ENCODE measurements at places on chromosomes 11 and 22.
A peak's percentile ranks its signal among the peaks of the same experiment; 100 is the strongest.

DNA sequence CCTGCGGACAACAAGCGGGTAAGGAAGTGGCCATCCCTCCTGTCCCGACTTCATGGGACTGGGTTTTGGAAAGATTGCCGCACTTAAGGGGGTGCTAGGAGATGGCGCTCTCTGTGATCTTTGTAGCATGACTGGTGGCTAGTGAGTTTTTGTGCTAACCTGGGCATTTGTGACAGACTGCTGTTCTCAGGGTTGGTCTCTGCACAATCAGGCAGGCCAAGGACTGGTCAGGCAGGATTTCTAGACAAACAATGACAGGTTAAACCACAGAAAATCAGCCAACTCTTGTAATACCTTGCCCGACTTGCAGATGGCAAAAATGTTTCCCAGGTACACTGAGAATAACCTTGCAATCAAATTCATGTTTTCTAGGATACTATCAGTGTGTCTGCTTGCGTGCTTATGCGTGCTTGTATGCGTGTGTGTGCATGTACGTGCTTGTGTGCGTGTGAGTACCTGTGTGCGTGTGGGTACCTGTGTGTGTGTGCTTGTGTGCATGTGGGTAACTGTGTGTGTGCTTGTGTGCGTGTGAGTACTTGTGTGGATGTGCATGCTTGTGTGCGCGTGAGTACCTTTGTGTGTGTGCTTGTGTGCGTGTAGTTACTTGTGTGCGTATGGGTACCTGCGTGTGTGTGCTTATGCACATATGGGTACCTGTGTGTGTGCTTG, 25.6 kb upstream of the SORL1-AS1 start:
- DNase-seq, result no peak

- no peak for DNase-seq
These were observed 38.0 kb upstream of the AMOTL1 start for GRCh38 chr11:94730153-94730552.

DNA sequence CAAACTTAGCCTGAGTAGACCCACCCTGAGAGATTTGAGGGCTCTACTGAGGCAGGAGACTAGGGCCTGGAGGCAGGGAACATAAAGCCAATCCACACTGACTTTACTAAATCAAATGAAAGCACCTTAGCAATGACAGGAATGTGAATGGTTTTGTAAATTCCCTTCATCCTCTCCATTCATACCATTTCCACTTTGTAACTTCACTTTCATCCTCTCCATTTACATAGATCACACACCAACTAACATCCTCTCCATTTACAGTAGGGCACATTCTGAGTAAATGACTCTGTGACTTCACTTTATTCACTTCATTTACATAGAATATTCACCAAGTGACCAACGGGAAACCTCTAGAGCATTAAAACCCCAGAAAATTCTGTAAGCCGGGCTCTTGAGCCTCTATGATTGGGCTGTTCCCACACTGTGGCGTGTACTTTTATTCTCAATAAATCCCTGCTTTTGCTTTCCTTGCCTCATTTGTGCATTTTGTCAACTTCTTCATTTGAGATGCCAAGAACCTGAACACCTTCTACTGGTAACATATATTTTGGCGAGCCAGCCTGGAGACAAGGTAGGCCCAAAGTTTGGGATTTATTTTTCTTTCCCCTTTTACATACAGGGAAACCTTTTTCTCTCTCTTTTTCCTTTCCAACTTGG, 82.9 kb downstream of the PIWIL4 start:
- no peak for DNase-seq

- no peak for DNase-seq
These were observed 54.6 kb downstream of the GRIK4 start for GRCh38 chr11:120566176-120566575.

DNA sequence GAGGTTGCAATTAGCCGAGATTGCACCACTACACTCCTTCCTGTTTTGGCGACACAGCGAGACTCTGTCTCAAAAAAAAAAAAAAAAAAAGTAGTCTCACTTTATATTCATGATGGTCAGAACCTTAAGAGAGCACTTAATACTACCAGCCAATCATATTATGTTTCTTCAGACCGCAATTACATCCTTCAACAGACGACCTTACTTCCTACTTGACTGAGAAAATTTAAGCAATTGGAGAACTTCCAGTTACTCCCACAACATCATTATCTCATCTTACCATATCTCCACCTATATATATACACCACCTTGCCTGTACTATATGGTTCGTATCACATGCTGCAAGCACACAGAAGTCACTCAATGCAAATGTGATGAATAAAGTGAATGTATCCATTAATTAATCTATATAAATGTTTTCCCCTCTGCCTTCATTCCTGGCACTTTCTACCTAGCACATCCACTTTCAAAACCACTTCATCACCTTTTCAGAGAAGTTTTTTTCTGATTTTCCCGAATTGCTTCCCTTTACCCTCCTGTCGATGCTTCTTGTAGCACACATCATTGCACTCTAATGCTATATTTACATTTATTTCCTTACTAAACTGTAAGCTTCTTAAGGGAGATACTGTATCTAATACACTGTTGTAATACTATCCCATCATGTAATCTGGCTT, 13.8 kb downstream of the ATP5MG start:
- DNase-seq, result peak; percentile 94

GRCh38 chr22:48153726-48154125, 1391.3 kb downstream of the TBC1D22A start:
- no peak for DNase-seq

DNA sequence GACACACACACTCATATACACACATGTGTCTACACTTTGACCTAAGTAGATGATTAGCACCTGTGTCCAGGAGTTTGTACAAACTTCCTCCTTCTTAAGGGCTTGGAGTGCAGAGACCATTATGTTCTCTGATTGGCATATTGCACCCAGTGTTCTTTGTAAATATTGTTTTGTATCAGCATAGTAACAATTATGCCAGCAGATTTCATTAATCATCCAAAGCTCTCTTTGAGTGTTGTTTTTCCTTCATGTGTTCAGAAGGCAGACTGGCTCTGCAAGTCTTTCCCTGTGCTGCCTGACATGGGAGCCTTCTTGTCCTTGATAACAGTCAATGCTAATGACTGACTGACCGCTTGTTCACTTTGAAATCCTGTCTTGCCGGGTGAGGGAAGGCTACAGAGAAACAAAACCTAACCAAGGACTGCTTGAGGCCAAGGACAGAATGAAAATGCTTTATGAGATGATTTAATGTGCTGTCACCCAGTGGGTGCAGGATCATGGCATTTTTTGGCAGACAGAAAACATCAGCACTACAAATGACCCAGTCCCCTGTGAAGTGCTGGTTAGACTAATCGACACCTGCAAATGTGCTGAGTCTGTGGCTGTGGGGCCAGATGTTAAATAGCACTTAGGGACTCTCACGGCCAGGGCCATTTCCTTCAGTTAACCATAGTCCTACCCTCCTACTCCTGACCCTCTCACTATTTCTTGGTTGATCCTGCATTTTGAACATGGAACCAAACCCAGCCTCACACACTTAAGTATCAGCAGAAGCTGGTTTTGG, 6.6 kb upstream of the BARX2 start:
- DNase-seq, result no peak

- no peak for DNase-seq
These were observed 30.8 kb upstream of the MOB2 start for GRCh38 chr11:1517117-1518005.

DNA sequence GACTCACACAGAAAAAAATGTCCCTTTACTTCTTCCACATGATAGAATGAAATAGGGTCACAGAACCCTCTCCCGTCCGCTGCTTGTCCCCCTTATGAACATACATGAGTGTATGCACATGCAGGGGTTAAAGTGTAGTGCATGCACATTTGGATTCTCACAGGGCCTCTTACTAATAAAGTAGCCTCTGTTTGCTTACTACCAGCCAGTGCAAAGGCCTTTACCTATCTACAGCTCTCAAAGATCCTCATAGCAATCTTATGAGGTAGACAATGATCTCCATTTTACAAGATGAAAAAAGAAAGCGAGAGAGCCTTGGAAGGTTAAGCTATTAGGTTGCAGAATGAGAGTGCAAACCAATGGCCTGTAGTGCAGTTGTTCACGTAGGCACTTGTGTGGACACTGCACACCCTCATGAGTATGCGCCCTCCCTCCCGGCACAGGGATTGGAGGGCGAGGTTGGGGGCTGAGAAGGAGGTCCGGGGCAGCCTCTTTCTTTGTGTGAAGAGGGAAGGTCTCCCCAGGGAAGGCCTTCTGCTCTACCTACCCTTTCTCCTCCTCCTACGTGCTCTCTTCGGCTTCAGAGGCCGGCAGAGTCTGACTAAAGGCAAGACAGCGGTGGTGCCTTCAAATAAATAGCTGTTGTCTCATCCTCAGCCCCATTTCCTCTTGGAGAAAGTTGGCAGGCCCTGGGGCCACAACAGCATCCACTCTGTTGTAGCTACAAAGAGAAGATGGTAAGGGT, 91.3 kb downstream of the CEP164 start:
- DNase-seq, result no peak

DNA sequence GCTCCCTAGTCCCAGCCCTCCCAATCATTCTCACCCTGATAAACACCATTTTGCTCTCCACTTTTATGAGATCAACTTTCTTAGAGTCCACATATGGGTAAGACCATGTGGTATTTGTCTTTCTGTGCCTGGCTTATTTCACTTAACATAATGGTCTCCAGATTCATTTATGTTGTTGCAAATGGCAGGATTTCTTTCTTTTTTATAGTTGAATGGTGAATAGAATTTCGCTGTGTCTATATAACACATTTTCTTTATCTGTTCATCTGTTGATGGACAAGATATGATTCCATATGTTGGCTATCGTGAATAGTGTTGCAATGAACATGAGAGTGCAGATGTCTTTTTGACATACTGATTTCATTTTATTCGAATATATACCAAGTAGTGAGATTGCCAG, 367.4 kb upstream of the ARHGAP42 start:
- no peak for DNase-seq

DNA sequence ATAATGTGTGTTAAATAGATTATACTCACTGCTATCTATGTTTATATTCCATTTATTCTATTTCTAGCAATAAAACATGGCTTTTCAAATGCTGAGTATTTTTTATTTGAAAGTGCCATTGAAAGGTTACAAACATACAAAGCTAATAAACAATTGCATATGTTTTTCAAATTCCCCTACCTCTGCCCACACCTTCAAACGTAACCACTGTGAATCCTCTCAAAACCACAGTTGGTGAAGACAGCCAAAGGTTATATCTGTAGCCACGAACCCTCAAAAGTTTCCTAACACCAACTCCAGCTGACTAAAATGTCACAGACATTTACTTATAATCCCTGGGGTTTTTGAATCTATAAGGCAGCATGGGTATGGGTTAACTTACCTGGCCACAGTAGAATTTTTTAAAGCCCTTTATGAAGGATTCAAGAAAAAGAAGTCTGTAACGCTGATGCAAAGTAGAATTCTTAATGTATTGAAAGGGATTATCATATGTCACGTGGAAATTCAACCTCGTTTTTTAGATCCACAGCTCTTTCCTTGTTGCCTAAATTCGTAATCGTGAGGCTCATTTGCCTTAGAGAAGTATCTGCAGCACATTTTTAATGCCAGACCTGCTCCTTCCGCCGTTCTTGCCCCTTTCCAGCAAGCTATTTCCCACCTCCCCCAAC, 122.5 kb upstream of the ZC3H12C start:
- no peak for DNase-seq

- DNase-seq, result no peak
These were observed 47.3 kb upstream of the SYN3 start for GRCh38 chr22:33105501-33105911.

GRCh38 chr11:129143335-129143734, 48.8 kb downstream of the ARHGAP32 start:
- DNase-seq, result no peak

- DNase-seq, result no peak
These were observed 187.6 kb downstream of the PGR start for GRCh38 chr11:100942016-100942415.

DNA sequence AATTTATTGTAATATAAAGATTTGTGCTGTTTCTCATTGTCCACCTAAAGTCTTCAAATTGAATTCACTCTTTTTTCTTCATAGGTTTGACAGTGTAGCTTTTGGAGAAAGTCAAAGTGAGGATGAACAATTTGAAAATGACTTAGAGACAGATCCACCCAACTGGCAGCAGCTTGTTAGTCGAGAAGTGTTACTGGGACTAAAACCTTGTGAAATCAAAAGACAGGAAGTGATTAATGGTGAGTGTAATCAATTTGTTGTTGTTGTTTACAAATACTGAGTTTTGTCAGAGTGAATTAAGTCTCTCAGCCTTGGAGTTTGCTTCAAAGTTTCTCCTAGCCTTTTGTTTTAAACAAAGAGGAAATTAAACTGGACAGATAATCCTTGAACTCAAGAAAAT, 53.6 kb upstream of the GRIK4 start:
- no peak for DNase-seq

DNA sequence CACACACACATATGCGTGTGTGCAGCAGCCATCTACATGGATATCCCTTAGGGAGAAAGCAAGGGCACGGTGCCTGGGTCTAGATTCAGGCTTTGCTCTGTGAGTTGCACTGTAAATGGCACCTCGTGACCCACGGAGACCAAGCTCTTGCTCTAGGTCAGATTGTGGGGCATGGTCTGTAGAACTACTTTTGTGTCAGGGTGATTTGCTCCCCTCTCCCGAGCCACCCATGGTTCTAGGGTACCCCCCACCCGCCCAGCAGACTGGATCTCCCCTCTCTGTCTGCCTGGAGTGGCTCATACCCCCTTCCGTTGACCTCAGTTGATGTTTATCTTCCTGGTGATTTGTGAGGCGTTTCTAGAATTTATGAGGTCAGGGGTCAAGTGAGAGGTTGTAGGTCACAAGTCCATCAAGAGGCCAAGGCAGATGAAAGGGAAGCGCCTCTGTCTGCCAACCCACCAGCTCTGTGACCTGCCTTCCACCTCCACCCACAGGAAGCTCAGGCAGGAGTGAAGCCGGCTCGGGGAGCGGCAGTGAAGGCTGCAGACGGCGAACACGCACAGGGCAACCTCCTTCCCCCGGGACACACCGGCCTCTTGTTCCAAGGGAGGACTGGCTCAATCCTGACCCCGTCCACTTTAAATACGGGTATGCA, 76.2 kb upstream of the TTLL12 start:
- DNase-seq, result no peak

DNA sequence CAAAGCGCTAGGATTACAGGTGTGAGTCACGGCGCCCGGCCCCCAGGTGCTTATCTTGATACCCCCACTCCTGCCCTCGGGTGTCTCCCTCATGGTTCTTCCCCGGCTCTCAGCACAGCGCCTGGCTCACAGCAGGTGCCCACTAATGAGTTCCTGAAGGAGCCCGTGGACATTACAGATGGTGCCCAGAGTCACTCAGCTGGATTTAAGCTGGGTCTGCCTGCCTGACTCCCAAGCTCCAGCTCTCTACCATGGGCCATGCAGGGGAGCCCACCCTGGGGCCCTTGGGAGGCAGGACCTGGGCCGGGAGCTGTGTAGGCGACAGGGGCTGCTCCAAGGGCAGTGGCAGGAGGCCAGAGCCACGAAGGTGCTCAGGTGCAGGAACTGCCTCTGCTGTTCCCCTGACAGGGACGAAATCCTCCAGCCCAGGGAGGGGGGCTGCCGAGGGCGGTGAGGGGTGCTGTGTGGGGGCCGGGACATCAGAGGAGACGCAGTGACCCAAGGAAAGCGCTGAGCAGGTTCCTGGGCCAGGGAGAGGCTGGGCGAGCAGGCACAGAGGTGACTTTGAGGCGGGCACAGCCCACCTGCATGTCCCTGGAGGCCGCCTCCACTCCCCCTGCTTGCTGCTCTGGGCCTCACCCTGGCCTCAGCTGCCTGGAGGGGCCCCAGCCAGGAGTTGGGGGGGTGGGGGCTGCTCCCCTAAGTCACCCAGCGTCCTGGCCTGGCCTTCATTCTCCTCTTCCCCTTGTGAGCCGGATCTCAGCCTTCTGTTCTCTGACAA, 14.6 kb upstream of the FLRT1 start:
- no peak for DNase-seq

GRCh38 chr11:57158180-57158579, 23.6 kb upstream of the LRRC55 start:
- DNase-seq, result no peak

Data from KBM-7 (cell line).